ENCODE measurements at places on chromosomes 3 and 15.
A peak's percentile ranks its signal among the peaks of the same experiment; 100 is the strongest.

DNA sequence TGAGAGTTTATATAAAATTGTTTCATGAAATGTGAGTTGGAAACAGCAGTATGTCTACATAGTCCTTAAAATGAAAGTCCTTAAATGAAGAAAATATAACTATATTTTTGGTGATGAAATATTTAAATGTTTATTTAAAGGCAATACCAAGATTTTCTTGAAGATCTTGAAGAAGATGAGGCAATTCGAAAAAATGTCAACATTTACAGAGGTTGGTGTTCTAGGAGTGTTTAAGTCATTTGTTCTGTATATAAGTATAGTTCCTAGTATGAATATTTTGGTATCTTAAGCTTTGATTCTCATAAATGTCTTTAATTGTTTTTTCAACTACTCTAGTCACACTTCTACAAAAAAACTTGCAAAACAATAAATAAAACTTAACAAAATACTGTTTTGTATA lies 29.0 kb downstream of the NMD3 start:
- H3K4me3 ChIP-seq = no peak overlapping the region
- peaks cover 87% of the 10 kb centered on the region for H3K36me3 ChIP-seq
- no peaks in the 10 kb centered on the region for H3K27me3 ChIP-seq
- DNase-seq = no peak
- peaks cover 9% of the 10 kb centered on the region for H3K4me1 ChIP-seq

- H3K27ac ChIP-seq = no peak overlapping the region
- peak; percentile 45 for DNase-seq
- no peaks in the 10 kb centered on the region for H3K4me1 ChIP-seq
- H3K27me3 ChIP-seq = peaks cover 27% of the 10 kb centered on the region
- H3K36me3 ChIP-seq = no peaks in the 10 kb centered on the region
These were observed 234.8 kb upstream of the WNT5A start for GRCh38 chr3:55721716-55722484.

- H3K27me3 ChIP-seq = peaks cover 30% of the 10 kb centered on the region
- DNase-seq = no peak
- H3K36me3 ChIP-seq = peaks cover 5% of the 10 kb centered on the region
- no peak within 1 kb of the TSS for H3K4me3 ChIP-seq
These were observed at the start of gene CLSTN2 for GRCh38 chr3:139935016-139935865. Gene CLSTN2 (plus strand): TSS chr3:139935185.

DNA sequence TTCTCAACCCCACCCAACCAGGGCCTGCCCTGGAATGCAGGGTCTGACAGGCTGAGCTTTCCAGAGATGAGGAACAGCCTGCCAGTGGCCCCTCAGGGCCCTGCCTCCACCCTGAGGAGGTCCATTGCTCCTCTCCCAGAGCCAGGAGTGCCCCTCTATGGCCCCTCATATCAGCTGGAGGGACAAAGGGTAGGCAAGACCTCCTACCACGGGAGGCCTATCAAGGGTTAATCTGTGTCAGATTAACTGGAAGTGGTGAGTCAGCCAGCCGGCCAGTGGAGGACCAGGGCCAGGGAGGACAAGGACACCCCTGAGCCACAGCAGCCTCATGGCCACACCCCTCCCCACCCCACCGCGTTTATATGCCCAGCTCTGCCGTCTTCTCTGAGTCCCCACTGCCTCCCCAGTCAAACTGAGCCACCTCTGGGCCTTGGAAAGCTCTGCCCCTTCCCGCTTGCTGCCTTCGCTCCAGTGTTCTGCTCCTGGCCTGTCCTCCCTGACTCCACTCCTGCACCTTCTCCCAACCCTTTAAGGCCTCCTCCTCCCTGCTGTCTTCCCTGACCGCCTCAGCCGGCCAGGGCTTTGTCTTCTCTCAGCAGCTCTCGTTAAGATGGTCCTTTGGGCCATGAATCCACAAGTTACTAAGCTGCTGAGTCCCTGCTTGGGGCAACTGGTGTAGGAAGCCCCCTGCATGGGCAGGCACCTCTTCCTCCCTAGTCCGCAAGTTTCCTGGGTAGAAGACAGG lies 6.5 kb downstream of the CCDC33 start:
- no peaks in the 10 kb centered on the region for H3K36me3 ChIP-seq
- peak; percentile 39 for DNase-seq
- no peak overlapping the region for H3K4me3 ChIP-seq

DNA sequence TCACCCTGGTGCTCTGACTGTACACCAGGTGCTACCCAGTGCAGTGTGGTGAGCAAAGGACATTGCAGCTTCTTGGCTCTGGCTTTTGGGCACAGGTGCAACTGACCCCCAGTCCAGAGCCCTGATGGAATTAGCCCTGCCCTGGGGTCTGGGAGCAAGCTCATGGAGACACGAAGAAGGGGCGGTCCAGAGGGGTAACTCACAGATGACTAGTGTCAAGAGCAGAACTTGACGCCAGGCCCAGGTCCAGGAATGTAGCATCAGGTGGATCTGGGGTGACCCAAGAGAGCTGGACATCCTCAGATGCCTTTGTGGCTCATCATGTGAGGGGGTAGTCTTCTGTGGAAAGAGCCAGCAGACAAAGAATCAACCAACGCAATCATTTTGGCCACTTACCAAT lies 88.9 kb downstream of the ASB7 start:
- peaks cover 7% of the 10 kb centered on the region for H3K4me1 ChIP-seq
- H3K27ac ChIP-seq = no peak overlapping the region
- no peaks in the 10 kb centered on the region for H3K27me3 ChIP-seq
- H3K4me3 ChIP-seq = no peak overlapping the region
- DNase-seq = no peak

GRCh38 chr15:100021653-100022052 lies 288.4 kb upstream of the LYSMD4 start:
- peaks cover 36% of the 10 kb centered on the region for H3K4me1 ChIP-seq
- DNase-seq = no peak
- no peak overlapping the region for H3K4me3 ChIP-seq
- no peaks in the 10 kb centered on the region for H3K36me3 ChIP-seq
- no peak overlapping the region for H3K27ac ChIP-seq
- H3K27me3 ChIP-seq = no peaks in the 10 kb centered on the region

DNA sequence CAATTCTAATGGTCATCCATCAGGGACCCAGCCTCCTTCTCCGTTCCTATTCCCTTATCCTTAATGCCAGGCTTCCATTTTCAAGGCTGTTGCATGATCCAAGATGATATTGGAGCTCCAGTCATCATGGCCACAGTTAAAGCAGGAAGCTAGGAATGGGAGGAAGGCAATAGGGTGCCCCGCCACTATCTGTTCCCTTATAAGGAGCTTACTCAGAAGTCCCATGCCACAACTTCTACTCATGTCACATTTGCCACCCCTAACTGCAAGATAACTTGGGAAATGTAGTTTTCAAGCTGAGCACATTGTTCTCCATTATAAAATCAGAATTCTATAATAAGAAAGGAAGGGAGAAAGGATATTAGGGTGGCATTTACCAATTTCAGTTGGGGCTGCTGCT lies 38.6 kb upstream of the SPSB4 start:
- no peak overlapping the region for H3K27ac ChIP-seq
- DNase-seq = no peak
- H3K4me1 ChIP-seq = no peaks in the 10 kb centered on the region
- no peaks in the 10 kb centered on the region for H3K36me3 ChIP-seq

- H3K4me1 ChIP-seq = peaks cover 13% of the 10 kb centered on the region
- H3K27ac ChIP-seq = peak overlapping the region; percentile 88
- no peaks in the 10 kb centered on the region for H3K27me3 ChIP-seq
- no peak overlapping the region for H3K4me3 ChIP-seq
- peaks cover 5% of the 10 kb centered on the region for H3K36me3 ChIP-seq
These were observed 107.1 kb upstream of the C15orf61 start for GRCh38 chr15:67413770-67414390.

DNA sequence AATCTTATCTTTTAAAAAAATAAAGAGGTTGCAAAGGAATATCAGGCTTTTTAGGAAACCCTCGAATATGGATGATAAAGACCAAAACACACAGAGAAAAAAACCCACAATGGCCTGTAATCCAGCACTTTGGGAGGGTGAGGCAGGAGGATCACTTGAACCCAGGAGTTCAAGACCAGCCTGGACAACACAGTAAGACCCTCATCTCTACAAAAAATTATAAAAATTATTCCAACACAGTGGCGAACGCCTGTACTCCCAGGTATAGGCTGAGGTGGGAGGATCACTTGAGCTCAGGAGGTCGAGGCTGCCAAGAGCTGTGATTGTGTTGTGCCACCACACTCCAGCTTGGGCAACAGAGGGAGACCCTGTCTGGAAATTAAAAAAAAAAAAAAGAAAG lies 30.8 kb downstream of the RAF1 start:
- no peak overlapping the region for H3K4me3 ChIP-seq
- H3K4me1 ChIP-seq = peaks cover 8% of the 10 kb centered on the region
- no peak for DNase-seq
- no peaks in the 10 kb centered on the region for H3K27me3 ChIP-seq
- H3K36me3 ChIP-seq = peaks cover 6% of the 10 kb centered on the region

DNA sequence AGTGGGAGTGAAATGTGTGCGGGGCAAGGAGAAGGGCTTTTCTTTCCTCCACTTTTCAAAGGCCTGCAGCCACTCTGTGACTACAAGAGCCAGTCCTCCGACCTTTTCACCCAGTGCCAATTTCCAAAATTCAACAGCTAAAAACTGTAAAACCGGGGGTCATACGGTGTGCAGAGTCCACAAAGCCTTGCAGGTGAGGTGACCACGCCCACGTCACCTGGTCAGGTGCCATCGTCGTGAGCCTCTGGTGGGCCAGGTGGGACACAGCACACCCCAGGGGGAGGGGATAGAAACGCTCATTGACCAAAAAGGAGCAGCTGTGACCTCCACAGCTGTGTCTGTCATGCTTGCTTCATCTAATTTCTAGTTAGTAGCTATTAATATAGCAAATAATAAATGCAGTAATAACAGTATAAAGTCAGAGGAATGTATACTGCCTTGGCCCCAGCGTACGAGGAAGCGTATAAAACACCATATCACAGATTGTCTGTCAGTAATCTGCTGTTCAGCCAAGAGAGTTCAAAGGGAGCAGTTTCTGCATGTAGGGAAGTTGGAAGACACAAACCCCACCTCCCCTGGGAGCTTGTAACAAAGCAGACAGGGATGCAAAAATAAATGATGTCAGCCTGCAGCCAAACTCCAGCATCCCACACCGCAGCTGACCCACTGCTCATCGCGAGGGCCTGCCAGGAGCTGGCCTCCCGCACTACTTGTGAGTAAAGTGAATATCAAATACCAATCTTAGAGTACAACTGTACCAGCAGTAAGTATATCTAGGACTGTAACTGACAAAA lies 86.7 kb downstream of the VGLL4 start:
- DNase-seq = no peak
- no peaks in the 10 kb centered on the region for H3K27me3 ChIP-seq
- no peak overlapping the region for H3K4me3 ChIP-seq
- peaks cover 10% of the 10 kb centered on the region for H3K4me1 ChIP-seq

DNA sequence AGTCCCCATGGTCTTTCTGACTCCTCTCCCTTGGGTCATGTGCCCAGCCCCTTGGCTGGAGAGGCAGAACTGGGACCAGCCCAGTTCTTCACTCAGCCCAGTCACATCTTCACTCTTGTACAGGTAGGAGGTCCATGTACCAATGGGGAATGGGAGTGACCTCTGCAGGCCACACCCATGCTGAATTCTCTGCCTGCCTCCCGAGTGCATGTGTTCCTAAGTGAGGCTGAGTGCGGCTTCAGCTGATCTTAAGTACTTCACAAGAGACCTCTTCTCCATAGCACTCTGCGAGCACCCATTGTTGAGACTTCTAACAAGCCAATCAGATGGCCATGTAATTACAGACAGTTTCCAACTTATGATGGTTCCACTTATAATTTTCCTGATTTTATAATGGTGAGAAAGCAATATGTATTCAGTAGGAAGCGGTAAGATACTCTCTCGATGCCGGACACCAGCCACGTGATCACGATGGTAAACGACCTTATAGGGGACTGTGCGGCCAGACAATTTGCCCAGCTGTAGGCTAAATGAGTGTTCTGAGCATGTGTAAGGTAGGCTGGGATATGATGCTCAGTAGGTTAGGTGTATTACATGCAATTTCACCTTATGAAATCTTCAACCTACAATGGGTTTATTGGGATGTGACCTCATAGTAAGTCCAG lies 112.1 kb downstream of the KLF13 start:
- no peak overlapping the region for H3K4me3 ChIP-seq
- H3K4me1 ChIP-seq = peaks cover 30% of the 10 kb centered on the region
- H3K27me3 ChIP-seq = no peaks in the 10 kb centered on the region

DNA sequence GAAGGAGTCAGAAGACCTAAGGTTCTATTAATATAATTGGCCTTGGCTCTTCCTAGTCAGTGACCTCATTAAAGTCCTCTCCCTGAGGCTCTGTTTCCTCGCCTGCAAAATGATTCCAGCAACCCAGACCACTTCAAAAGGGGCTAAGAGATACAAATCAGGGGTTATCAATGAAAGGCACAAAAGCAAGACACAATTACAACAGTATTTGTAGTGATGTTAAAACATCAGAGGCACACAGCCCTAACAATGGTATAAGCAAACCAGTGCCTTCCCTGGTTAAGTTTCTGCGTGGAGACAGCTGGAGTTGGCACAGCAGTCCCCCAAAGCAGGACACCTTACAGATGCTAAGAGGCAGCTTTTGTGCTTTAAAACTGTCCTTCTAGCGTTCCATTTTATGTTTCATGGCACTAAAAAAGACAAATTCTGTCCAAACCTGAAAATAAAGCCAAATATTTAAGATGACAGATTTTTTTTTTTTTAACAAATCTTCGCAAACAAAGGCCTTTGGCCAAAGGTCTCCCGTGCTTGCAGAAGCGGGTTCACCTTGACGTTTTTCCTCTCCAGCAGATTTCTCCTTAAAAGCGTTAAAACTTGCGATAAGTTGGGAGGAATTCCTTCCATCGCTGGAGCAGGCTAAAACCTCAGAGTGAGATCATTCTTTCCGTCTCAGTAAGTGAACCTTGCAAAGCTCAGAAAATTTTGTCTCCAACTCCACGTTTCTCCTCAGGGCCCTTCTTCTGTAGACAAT lies 999 bp downstream of the ZNF280D start:
- H3K36me3 ChIP-seq = peaks cover 12% of the 10 kb centered on the region
- H3K27me3 ChIP-seq = no peaks in the 10 kb centered on the region
- peak overlapping the region; percentile 88 for H3K4me3 ChIP-seq
- peak; percentile 30 for DNase-seq

DNA sequence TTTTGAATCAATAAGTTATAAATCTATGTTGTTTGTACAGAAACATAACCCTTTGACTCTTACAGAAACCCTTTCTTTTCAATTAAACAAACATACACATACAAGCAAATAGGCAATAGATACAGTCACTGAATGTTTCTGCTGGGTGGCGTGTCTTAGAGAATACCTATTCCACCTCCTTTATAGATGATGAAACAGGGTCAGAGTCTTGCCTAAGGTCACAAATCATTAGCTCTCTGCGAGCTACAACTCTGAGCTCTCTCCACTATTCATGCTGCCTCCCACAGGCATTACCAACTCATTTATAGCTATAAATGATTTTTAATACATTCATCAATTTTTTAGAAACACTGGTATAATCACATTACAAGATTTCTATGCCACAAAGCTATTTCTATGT lies 152.6 kb downstream of the RSL24D1 start:
- no peak overlapping the region for H3K27ac ChIP-seq
- peaks cover 37% of the 10 kb centered on the region for H3K27me3 ChIP-seq
- H3K36me3 ChIP-seq = no peaks in the 10 kb centered on the region
- H3K4me3 ChIP-seq = no peak overlapping the region
- no peaks in the 10 kb centered on the region for H3K4me1 ChIP-seq

- no peaks in the 10 kb centered on the region for H3K36me3 ChIP-seq
- no peak for DNase-seq
- no peaks in the 10 kb centered on the region for H3K4me1 ChIP-seq
These were observed 124.0 kb upstream of the WNT5A start for GRCh38 chr3:55611121-55611520.

- peaks cover 30% of the 10 kb centered on the region for H3K4me1 ChIP-seq
- no peak overlapping the region for H3K27ac ChIP-seq
- peaks cover 23% of the 10 kb centered on the region for H3K36me3 ChIP-seq
- H3K27me3 ChIP-seq = no peaks in the 10 kb centered on the region
- H3K4me3 ChIP-seq = no peak overlapping the region
- DNase-seq = no peak
These were observed 3.6 kb downstream of the RAD18 start for GRCh38 chr3:8959668-8960067.
